ENCODE measurements at places on chromosomes 2 and 18.

GRCh38 chr2:43045866-43046265 lies 180.5 kb downstream of the ZFP36L2 start:
- DNase-seq = no peak

DNA sequence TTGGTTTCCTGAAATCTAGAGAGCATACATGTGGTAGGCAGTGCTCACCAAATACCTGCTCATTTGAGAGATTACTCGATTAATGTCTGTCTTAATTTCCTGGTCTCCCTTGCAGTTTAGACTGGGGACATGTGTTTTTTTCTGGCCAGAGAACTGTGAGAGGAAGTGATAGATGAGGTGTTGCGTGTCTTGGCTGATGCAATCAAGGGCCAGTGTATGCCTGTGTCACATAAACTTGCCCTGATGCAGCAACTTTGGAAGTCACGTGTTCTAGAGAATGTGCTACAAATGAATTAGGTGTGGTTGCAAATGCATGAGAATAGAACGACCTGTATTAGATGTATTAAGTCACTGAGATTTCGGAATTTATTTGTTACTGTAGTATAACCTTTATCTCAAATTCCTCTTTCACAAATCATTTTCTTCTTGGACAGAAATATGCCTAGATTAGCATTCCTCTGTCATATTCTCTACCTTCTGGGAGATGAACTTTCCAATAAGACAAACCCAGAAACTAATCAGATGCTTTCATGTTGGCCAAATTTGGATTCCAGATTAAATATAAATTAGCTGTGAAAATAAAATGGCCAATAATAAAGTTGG lies 9.9 kb upstream of the IL1A start:
- DNase-seq = peak; percentile 67

DNA sequence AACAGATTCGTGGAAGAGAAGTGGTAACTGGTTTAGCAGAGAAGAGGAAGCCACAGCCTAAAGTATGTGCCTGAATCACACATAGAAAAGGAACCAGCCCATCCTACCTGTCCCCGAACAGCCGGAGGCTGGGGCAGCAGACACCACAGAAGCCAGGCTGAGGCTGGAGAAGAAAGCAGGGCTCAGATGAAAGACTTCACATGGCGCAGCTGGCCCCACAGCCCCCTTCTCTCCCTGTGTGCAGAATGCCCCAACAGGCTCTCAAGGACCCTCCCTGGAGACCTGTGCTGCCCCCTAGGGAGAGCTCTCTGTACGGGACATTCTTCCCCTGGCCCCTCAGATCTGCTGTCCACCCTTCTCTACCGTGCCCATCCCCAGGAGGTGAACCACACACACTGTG lies 83.5 kb upstream of the RAB12 start:
- DNase-seq = no peak

DNA sequence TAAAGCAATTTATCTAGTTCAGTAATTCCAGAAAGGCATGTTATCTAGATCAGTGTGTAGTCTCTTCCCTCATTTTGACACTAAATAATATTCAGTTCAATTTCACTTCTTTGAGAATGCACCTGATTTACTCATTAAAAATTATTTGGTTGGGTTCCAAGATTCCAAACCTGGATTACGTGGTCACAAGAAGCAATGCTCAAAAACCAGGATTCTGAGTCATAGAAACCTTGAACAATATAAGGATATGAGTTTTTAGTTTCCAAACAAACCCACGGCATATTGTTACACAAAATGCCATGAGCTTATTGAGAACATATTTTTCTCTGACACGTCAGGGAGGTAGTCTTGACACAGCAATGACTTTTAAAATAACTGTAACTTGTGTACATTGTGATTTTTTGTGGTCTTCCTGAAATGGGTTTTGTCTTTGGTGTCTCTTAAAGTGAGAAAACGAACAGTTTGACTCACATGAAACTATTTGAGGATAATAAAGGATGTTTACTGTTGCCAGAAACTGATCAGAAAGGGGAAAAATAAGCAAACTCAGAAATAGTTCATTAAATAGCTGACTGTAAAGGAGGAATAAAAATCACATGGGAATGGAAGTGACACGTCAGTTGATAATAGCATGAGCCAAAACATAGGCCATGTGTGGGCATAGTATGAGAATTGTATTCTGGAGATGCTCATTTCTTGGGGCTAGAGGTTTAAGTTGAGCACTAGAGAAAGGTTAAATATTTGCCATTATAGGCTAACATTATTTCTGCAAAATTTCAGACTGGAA lies 617.7 kb upstream of the CDH2 start:
- DNase-seq = peak; percentile 66

- no peak for DNase-seq
Observed at GRCh38 chr2:224084266-224084892, 45.3 kb upstream of the SERPINE2 start.

DNA sequence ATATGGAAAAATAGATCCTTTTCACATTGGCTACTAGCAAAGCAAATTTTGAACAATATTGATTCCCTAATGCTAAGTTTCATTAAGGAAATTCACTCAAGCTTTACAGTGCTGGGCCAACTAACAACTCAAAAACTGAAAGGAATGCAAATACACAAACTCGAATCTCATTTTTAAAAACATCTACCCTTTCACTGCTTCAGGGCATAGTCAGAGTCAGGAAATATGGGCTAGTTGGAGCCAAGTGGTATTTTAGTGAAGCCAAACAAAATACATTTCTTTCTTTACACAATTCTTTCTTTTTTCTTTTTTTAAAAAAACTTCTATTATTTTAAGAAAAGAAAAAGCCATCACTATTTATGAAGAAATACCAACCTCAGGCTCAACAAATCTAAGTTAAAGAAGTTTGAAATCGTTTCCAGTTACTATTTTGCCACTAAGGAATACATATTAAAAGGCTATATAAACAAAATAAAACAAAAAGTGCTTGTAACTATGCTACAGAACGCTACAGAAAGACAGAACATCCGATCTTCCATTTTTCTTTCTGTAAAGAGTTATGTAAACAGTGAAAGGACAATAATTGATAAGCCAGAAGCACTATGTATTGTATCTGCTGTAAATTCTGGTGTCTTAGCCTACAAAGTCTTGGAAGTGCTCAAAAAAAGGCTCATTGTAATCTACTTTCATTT lies 113.6 kb upstream of the STK17B start:
- DNase-seq = peak; percentile 65

- no peak for DNase-seq
Observed at GRCh38 chr18:29007986-29008654, 831.2 kb upstream of the CDH2 start.

DNA sequence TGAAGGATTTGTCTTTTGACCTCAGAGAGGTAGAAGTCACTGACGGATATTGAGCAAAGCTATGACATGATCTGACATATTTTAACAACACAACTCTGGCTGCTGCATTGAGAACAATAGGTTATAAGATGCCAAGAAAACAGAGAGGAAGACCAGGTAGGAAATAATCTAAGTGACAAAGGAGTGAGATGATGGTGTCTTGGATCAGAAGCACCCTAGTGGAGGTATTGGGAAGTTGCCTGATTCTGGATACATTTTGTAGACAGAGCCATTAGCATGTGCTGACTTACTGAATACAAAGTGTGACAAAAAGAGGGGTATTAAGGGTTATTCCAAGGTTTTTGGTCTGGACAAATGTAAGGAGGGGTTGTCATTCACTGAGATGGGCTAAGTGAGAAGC lies 1438.1 kb downstream of the DPP10 start:
- DNase-seq = no peak

DNA sequence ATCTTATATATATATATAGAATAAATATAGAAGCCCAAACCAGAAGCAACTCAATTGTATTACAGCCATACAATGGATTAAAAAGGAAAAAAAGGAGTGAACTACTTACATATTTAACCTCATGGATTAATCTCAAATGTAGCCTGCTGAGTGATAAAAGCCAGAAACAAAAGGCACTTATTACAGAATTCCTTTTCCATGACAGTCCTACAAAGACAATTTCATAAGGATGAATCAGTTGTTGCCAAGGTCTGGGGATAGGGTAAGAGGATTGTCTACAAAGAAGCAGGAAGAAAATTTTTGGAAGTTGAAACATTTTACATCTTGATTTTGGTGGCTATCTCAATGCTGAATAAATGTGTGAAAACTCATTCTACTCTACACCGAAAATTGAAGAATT lies 103.9 kb upstream of the DCC start:
- DNase-seq = peak; percentile 80

DNA sequence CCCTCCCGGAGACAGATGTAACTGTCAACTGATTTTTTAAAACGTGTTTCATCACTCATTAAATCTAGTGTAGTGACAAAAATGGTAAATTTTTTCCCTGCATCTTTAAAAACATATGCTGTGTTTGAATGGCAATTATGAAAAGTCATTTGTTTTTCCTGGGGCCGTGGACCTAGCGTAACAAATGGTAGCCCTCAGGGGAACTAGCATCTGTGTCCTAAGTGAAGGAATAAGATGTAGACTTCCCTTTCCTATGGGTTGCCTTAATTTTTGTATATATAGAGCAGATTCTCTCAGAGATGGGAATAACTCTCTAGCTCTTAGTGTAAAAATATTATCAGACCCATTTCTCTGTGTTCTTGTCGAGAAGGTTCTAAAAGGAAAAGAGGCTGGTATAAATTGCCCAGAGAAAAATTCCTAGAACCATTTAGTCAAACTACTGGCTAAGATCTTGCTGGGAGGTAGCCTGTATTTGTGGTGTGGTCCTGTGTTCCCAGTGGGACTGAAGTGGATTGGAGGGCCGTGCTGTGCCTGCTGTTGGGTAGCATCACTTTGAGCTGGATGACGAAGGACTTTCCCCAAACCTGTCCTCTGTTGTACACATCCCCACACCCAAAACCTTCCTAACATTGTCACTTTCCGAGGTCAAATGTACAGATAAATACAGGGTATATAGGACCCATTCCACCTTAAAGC lies 85.8 kb downstream of the LIMS1 start:
- no peak for DNase-seq

DNA sequence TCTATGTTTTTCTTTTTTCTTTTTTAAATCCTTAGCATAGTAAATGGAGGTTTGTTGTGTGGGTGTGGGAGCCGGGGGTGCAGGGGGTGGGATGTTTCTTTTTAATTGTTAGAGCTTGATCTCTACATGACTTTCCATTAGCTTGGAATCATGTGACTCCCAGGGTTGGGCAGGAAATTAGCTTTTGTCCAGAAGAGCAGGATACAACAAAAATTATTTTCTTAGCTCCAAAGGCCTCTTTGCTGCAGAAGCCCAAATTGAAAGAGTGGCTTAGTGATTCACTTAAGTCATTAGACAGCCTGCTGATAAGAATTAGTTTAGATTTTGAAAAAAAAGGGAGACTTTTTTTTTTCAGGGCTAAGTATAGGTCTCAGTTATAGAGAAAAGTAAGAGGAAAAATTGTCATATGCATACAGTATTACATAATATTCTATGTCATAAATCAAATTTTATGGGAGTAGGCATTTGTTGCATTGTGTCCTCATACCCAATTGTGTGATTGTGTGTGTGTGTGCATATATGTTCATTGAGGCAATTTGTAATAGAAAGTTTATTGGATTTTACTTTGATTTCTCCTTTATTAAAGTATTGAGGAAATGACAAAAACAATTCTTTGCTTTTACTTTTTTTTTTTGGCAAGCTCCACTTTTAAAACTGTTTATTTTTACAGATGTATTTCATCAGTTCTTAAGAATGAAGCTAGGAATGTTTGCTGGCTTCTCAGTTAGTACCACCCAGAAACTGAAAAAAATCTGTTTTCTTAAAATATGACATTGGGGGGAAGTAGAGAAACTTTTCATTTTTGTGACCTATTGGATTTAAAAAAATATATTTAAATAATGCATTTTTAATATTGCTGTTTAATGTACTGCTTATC lies 47.4 kb downstream of the TSPYL6 start:
- DNase-seq = peak; percentile 78

DNA sequence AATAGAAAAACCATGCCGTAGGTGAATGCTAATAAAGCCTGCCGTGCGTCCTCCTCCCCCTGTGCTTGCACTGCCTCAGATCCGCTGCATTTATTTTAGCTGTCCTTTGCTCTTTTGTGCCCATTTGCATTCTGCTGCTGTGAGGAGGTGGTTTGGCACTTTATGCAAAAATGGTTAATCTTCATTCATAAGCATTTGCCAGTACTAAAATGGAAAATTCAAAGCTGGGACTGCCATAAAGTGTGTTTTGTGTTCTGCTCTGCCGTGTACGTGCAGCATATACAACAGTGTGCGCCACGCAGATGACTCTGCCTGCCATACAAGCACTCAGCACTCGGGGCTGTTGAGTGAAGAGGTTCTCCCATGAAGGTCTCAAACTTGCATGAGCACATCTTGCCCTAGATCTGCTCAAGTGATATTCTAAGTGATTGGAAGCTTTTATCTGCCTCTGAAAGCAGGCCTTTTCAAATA lies 73.6 kb downstream of the SPATS2L start:
- DNase-seq = no peak
